ENCODE measurements at places on chromosomes 1 and 21.

DNA sequence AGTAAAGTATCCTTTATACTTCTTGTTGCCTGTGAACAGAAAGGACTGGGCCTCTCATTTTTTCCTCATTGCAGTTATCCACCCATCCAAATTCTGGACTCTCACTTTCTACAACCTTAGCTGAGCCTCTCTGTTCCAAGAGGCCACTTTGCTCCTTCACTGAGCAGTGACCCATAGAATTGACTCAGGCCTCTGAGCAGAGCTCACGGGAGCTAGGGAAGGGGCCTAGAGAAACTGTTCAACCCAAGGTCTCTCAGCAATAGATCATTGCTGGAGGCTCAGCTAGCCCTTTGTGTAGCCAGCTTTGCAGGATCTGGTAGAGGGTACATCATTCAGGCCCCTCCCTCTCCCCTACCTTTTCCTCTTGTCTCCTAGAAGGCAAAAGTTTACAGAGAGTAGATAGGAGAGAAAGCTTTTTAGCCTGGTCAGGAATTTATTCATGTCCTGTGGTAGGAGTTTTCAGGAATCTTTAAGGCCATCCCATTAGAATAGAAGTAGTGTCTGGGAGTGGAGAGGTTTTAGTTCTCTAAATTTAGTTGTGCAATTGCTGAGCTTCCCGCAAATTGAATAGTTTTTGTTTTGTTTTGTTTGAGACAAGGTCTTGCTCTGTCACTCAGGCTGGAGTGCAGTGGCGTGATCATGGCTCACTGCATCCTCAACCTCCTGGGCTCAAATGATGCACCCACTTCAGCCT lies 6.7 kb downstream of the INTS3 start:
- no peak for DNase-seq

DNA sequence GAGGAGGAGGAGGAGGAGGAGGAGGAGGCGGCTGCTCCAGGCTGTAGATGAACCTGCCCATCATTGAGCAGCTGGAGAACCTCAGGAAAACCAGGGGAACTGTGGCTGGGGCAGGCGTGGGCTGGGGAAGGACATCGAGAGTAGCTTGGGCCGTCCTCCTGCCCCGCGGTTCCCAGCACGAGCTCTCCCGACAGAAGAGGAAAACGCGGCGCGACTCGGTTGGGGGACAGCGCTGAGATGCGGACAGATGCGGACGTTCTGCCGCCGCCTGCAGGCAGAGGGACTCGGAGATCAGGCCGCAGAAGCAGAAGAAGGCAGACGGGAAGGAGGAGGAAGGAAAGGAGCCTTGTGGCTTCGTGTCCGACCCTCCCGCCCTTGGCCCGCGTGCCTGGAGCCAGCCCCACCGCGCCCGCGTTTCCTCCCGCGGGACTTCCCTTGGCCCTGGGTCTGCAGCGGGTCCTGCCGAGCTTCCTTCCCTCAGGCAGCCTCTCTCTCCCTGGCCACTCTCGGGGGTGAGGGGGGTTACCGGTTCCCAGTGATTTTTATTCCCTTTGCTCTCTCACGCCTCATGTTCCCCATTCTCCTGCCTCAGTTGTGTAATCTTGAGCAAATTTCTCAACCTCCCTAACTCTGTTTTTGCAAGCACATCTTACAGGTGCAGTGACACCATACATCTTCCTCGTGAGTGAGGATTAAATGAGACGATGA lies 1.7 kb upstream of the TNFRSF9 start:
- DNase-seq: peak; percentile 68

DNA sequence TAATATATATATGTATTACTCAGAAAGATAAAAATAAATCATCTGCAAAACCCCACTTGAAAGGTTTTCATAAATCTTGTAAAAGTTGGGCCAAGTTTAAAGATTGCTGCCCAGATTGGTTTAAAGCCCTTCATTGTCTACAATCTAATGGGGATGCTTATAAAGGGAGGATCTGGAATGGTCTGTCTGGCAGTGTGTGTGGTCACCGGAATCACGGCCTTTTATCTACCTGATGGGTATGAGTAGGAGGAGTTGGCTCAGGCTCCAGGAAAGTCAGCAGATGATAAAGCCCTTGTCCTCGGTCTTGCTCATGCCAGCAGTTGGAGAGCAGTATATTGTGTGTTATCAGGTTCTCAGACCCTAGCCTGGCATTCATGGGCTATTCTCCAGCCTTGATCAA lies 197.7 kb downstream of the ROR1 start:
- no peak for DNase-seq

GRCh38 chr1:155458111-155458510 lies 104.5 kb downstream of the ASH1L start:
- no peak for DNase-seq

DNA sequence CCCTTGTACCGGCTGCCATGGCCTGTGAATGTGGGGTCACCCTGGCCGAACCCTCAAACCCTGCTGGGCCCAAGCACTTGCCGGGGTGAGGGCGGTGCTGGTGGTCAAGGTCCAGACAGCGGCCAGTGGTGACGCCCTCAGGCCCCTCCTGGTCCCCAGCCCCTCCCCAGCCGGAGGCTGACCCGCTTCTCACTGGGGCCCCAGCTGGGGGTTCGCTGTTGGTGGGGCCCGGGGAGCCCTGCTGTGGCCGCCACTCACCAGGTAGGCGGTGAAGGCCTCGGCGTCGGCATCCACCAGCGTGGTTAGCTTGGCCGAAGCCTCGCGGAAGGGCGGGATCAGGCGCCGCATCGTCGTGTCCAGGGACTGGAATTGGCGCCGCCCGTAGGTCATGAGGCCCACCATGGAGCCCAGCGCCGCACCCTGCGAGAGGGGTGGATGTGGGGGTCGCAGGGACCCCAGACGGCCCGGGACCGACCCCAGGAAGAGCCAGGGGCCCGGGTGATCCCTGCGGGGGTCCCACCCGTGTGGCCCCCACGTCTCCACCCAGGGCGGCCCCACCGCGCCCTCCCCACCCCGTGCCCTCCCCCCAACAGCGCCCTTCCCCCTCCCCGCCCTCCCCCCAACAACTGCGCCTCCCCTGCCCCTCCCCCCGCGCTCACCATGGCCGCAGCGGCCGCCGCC lies 10.1 kb downstream of the FTCD start:
- DNase-seq: no peak

DNA sequence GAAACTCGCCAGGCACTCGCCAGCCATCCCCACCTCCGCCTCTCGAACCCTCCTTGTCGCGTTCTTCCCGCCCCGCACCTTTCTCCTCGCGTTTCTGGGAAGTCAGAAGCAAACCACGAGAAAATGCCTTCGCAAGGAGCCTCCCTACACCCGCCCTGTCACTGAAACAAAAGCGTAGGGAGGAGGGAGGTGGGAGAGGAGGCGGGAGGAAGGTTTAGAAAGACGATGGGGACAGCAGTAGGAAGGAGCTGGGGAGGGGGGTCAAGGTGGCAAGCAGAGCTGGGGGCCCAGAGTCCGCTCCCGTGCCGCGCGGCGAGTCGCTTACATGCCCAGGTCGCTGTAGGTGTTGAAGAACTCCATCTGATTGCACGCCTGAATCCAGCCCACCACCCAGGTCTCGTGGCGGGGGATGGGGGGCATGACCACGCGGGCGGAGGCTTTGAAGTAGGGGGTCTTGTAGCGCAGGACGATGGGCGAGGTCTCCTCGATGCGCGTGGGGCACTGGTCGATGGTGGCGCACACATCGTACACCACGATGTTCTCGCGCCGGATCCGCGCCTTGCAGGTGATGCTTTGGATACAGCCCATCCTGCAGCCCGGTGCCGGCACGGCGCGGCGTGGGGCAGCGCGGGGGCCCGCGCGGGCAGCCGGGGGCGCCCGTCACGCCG lies 1.0 kb downstream of the FAM78B start:
- DNase-seq: peak; percentile 35

DNA sequence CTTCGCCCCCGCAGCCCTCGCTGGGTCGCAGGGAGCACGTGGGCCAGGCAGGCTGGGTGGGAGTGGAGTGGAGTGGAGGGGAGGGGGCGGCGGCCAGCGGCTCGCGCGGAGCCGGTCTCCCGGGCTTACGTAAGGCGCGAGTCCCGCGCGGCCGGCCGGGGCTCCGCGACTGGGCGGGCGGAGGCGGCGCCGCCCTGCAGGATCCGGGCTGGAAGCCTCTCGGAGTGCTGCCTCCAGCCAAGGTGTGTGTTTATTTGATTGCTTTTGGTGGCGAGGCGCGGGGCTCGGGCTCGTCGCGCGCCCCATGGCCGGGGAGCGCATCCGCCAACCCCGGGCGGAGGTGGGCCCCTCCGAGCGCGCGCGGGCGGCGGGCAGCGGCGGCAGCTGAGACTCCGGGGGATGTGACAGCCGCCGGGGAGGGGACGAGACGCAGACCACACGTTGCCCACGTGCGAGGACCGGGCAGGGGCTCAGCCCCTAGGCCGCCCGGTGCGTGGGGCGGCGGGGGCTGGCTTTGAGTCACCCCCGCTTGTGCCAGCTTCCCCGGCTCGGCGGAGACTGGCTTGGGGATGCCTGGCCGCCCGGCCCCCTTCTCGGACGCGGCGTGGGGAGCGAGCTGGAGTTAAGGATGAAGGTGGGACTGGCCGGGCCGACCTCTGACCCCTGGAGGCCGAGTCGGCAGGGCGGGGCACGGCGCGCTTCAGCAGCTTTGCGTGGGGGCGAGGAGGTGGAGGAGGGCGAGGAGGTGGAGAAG lies 402 bp upstream of the AK4 start:
- DNase-seq: peak; percentile 67

GRCh38 chr1:55329091-55329490 lies 113.9 kb upstream of the USP24 start:
- no peak for DNase-seq

DNA sequence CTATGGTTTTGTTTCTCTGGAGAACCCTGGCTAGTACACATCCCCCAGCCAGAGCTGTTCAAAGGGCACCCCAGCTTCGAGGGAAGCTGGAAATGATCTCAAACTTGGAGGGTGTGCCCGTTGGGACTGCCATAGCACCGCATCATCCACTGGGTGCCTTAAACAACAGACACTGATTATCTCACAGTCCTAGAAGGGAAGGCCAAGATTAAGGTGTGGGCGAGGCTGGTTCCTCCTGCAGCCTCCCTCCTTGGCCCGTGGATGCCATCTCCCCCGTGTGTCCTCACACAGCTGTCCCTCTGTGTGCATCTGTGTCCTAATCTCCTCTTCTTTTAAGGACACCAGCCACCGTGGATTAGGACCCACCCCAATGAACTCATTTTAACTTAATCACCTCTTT lies 4.2 kb upstream of the IBA57 start:
- DNase-seq: no peak

DNA sequence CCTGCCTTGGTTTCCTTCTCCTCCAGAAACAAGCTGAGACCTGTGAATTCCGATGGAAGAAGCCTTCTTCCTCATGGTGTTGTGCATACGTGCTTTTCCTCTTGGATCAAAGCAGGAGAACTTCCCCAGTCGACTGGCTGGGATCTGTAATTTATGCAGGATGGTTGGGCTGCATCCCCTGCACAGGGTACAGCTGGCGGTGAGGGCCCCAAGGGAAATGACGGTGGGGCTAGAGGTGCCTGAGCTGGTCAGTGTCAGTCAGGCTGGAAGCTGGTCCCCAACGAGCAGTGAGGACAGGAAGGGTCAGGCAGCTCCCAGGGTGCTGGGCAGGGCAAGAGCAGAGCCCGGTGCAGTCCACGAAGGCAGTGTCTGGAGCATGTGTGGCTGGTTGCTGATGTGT lies 106.7 kb downstream of the CNIH3 start:
- DNase-seq: no peak

Measured in stimulated activated CD8-positive, alpha-beta memory T cell treated with anti-CD3 and anti-CD28 coated beads, Interleukin-4, amount 100 ng/mL, for 48 hours (primary cell).